SHP77 treated with DMSO at 0.1 percent for 48 hours (cell line): ENCODE measurements at places on chromosomes 2 and 18.

GRCh38 chr18:46460754-46461153 lies 196.3 kb downstream of the LOXHD1 start:
- no peak for DNase-seq

- no peak for DNase-seq
Measured at GRCh38 chr2:41763141-41763540, 284.7 kb upstream of the PKDCC start.

- DNase-seq, result no peak
Measured at GRCh38 chr2:66437109-66437690, 2.3 kb downstream of the MEIS1 start.

GRCh38 chr2:170276056-170276455 lies 98.1 kb downstream of the MYO3B start:
- peak; percentile 18 for DNase-seq

DNA sequence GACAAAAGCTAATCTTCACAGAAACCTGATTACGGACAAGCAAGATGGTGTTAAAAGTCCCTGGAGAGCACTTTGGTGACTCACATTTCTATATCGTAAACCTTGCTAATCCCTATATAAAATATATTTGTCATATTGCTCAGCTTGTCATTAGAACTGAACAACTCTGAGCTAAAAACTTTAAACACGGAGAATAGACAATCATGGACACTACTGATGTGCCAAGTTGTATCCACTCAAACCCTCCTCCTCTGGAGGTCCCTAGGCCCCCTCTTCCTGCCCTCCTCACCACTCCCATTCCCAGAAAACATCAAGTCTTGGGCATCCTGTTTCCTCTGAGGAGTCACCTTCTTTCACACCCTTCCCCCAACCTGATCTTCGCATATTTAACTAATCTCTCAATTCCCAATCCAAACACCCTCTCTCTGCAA lies 138.7 kb upstream of the PID1 start:
- DNase-seq, result no peak

DNA sequence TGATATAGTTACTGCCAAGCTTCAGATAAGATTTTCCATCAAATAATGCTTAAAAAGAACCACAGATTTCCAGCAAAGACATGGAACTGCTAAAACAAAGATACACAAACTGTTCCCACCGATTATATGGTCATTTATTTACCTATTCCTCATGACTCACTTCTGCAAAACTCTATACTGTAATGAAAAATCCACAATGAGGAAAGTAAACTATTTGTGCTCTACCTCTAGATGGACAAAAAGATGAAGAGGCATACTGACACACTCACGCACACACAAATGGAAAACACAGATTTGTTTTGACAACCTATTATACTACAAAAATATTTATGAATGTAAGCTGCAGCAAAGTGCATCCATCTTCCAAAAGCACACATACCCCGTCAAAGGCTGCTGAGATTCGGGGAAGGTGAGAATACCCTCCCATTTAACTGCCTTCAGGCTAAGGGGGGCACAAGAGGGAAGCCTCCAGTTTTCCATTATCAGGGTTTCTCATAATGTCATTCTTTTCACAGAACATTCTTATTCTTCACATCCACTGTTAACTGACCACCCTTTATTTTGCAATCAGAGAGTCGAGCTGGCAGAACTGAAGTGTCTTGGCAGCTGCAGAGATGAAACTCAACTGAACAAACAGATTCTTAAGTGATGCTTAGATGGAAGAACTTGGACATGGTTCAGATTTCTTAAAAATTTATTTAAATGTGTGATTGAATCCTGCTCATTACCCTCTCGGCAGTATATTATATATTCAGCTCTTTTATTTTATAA lies 115.9 kb upstream of the TANK start:
- DNase-seq, result no peak

DNA sequence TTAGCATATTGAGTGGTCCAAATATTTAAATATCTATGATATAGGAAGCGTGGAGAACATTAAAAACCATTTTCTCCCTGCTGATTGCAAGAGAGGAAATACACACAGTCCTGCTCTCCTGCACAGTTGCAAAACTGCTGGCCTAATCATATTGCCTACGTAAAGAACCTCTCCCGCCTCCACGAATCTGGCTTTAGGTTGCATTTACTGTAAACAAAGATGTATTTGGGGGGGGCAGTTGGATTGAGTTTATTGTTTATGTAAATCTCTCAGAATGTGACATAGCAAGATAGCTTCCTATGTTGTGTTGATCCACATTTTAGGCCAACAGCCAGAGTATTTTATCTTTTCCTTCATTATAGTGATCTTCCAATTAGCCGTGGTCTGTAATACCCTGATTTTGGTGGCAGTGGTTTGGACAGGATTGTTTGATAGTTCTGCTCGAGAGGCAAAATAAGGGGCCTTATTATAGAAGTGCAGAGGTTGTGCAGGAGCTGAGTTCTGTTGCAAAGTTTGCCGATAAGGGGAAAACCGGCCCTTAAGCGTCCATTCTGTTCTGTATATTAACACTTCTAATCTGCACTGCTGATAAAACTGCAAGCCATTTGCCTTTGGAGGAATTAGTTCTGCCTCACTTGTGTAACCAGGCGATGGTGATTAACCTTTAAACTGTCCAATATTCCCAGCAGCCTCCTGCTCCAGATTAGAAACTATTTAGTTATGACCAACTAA lies 101.6 kb upstream of the SIX3 start:
- DNase-seq, result no peak

DNA sequence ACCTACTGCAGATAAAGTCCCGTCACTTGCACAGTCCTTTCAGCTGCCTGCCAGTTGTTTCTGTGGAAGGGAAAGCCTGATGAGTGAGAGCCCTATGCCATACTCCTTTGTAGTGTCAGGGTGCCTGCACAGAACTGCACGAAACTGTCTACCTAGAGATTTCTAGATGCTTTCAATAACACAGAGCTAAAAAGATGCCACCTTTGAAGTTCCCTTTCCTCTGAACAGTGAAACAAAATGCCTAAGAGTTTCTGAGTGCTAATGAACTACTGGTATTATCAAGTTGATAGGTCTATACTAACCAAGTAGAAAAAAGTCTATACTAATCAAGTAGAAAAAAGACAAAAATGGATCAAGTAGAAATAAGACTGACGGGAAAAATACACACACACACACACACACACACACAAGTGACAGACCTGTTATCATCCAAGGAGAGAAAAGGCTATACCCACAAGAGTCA lies 79.0 kb downstream of the TLK1 start:
- DNase-seq, result no peak

GRCh38 chr2:28393114-28393836 lies 617 bp downstream of the FOSL2 start:
- no peak for DNase-seq
